Hypothalamus (tissue), 51 donors: ENCODE measurements at places on chromosomes 12 and 14.

DNA sequence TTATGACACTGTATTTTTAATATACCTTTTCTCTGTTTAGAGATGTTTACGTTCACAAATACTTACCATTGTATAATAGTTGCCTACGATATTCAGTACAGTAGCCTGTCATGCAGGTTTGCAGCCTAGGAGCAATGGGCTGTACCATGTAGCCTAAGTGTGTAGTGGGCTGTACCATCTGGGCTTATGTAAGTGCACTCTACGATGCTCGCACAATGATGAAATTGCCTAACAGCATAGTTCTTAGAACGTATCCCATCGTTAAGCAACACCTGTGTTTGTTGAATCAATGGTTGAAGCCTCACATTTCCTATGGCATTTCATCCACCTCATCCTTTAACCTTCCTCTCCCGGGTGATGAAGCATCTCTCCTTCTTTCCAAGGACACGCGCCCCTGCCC, 12.5 kb upstream of the EML1 start:
- no peak for DNase-seq

DNA sequence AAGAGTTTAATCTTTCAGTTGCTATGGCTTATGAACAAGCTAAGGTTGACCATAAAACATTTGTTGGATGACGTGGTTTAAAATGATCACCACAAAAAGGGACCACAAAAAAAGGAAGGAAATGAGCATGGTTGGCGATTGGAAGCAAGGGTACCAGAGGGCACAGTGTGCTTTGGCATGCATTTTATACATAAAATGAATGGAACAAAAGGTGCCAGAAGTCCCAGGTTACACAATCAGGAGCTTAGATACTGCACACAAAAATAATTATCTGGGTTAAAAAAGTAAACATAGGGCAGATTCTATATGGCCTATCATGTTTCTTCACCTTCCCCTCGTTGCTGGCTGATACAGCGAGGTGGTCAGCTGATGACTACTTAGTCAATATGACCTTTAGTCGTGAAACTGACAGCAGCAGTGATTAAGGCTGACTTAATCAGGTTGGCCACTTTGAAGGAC, 50.7 kb downstream of the ZC3H14 start:
- no peak for DNase-seq

DNA sequence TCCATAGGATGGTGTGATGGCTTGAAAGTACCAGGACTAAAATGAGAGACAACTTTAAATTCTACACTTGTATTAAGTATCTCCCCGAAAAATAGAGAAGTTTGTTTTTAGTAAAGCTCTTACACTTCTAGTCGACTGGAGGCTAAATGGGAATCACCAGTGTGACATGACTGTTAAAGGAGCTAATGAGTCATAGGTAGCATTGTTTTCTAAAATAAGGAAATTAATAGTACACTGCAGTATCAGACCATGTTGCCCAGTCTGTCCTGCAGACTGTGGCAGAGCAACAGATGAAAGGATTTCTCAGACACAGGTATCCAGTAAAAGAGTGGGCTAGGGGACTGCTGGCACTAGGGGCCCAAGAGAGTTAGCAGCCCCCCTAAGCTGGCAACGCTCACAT, 140.1 kb downstream of the TMEM117 start:
- DNase-seq: no peak

DNA sequence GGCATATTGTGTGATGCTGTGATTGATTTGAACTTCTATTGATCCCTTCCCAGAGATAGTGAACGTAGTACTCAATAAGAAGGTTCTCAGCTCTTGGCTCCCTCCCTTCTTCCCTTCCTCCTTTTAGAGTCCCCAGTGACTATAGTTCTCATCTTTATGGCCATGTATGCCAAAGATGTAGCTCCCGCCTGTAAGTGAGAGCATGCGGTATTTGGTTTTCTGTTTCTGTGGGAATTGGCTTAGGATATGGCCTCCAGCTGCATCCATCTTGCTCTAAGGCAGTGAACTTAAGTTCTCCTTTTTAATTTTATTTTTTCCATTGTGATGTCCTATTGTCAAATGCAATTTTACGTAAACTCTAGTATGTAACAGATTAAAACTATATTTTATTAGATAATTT, 109.5 kb downstream of the AEBP2 start:
- no peak for DNase-seq

DNA sequence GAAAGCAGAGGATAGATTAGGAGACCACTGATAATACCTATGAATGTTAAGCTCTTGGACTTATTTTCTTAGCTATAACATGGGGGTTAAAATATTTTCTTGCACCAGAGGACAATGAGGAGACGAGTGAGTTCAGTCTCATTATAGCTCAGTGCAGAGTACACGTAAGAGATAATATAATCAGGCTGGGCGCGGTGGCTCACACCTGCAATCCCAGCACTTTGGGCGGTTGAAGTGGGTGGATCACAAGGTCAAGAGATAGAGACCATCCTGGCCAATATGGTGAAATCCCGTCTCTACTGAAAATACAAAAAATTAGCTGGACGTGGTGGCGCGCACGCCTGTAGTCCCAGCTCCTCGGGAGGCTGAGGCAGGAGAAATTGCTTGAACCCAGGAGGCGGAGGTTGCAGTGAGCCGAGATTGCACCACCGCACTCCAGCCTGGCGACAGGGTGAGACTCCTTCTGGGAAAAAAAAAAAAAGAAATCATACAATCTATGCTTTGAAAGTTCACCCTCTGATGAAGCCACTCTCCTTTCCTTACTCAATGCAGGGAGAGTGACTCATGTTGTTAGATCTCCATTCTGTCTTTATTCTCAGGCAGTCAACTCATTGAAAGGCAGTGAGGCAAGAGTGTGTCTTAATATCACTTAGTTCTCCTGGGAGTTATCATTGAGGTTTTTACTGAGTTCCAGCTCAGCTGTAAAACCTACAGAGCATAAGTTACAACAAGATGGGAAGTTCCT, 134.2 kb downstream of the SYNE2 start:
- no peak for DNase-seq

GRCh38 chr14:100810435-100810834, 15.5 kb upstream of the MEG3 start:
- DNase-seq: no peak

DNA sequence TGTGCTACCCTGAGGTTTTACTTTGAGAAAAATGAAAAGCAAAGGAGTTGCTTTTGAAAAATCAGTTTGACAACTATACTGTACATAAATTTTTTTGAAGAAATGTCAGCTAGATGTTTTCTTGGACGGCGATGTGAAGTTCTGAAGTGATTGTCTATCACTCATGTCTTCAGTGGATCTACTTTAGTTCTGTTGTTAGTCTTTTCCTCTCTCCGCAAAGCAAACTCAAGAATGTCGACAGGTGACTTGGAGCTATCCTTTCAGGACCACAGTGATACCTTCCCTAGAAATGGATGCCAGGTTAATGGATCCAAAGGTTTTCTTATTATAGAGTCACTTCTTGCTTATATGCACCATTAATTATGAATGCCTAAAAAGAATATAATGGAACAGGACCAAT, 1.2 kb downstream of the PTPRO start:
- no peak for DNase-seq

- DNase-seq: no peak
These were observed 29.0 kb downstream of the PRKAB1 start for GRCh38 chr12:119696943-119697342.

DNA sequence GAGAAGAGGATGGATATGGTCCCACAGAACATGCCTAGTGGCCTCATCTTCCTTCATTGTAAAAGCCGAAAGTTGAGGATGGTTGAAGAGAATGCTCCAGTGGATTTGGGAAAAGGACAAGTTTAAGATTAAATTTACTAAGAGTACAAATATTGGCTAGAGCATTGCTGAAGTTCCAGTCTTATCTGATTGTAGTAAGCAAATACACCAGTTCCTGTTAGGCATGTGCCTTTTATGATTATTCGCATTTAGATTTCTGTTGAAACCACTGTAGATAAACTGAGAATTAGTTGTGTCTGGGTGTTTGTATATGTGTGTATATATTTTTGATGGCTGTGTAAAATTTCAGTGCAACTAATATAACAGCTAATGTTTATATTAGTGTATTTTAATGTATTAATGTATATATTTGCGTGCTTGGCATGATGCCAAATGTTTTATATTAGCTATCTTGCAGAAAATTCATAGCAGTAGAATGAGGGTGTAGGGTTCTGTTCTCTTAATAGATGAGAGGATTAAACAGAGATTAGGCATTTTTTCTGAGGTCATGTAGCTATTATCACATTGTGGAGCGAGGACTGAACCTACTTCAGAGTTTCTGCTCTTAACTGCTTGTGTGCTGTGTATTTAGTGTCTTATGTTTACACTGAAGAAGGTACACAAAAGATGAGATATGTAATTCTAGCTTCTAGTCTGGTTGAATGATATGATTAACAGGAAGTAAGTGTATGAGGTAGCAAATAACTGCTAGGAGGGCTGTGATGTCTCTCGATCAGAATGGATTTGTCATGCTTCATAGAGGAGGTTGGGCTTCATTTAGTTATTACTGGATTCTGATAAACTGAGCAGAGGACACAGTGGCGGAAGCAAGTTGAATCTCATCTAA, 21.1 kb downstream of the FKBP3 start:
- DNase-seq: no peak

- DNase-seq: no peak
These were observed 4.8 kb upstream of the AQP5 start for GRCh38 chr12:49956663-49957569.

- no peak for DNase-seq
These were observed 62.1 kb upstream of the HECTD1 start for GRCh38 chr14:31269634-31270195.

DNA sequence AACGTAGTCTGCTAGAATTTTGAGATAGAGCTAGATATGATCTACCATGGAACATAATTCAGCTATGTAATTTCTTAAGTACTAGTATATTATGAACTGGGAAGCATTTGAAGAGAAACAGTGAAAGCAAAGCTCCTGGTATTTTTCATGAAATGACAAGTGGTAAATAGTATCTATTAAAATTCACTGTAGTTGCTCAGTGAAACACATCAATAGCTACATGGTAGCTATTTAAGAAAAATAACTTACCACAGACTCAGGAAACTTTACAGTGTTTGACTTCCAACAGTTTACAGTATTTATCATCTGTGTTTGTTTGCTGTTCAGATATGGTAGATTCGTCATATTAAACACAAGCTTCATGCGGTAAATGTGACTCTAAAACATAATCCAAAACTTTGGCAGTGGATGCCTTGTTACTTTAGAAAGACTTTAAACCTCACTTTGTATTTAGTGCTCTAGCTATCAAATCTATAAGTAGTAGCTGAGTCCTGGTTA, 25.2 kb downstream of the WNK1 start:
- DNase-seq: no peak

GRCh38 chr14:101535232-101535631, 26.1 kb upstream of the DIO3 start:
- no peak for DNase-seq

- no peak for DNase-seq
These were observed 11.0 kb downstream of the OR6S1 start for GRCh38 chr14:20630340-20631022.

DNA sequence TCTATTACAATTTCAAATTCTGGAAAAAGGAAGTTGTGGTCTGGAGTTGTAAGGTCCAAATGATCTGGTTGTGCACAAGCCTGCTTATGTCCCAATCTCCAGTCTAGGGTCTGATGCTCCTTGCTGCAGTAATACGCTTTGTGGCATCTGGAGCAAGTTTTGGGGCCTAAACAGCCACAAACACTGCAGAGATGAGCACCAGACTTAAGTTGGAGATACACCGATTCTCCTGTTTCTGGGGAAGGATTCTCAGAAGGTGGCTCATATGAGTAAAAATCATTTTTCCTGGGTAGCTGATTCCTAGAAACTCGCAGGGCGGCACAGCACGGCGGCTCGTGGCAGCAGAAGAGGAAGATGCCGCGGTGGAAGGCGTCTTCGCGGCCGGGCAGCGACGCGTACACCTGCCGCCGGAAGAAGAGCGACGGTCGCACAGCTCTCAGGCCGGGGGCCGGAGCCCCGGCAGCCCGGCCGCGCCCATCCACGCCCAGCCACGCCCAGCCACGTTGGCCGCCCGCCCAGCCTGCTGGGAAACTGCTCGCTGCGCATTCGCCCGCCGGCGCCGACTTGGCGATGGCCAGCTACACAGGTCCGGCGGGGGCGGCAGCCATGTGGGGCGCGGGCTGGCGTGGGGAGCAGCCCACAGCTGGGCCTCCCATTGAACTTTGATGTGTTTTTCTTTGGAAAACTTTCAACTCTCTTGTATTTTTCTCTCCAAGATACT, 129.0 kb downstream of the ASCL4 start:
- DNase-seq: no peak

DNA sequence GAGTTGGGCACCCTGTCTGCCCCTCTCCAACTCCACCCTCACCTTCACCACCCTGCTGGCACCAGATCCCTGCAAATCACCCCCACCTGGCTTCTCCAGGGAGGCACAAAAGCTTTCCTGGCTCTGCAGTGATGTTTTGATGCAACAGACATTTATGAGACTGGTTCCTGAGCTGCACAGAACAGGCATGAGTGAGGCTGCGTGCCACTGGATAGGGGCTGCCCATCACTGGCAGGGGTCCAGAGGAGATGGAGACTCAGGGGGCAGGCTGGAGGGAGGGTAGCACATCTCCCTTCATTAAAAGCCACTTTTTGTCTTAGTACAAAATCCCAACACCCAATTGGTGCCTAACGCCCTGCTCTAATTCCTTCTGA, 17.3 kb upstream of the ZDHHC22 start:
- DNase-seq: no peak

GRCh38 chr12:10331642-10332239, 24.1 kb downstream of the KLRD1 start:
- DNase-seq: no peak

DNA sequence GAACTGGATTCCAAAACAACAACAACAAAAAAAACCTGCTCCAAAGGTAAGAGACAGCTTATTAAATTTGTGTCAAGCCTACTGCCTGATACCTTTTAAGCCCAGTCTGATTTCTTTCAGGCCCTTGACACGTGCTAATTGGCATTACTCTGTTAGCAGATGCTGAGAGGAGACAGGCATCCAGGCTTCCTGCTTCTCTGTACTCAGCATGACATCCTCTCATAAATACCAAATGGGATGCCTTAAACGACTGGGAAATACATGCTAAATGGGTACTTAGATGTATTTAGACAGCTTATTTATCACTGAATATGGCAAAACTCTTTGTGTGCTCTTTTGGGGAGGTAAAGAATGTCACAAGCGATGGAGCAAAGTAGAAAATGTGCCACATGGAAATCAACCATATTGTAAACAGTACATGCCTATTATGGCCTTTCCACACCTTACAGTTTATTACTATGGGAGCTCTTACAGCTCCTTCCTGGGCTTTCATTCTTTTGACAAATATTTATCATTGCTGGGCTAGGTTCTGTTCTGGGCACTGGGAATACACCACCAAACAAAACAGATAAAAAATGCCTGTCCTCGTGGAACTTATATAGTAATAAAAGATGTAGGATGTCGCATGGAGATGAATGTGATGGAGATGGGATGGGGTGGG, 11.5 kb upstream of the PCED1B start:
- no peak for DNase-seq

DNA sequence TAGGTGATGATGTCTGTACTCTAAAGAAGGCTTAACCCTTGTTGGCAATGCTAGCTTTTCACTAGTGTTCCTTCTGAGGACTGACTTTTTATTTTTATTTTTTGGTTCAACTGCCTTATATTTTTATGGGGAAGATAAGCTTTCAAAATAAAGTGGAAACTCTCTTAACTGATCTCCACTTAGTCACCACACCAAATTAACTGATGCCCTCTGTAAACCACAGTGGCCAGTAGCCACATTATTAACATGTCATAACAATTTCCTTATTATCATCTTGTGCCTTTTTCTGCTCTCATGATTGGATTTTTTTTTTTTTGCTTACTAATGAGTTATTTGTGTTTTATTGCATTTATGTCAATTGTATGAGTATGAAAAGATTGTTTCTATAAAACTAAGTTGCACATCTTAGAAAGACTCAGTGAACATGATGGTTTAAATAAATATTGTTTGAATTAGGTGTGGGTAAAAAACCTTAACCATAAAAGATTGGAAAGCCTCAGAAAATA, 56.9 kb downstream of the SCFD1 start:
- DNase-seq: no peak
